ENCODE measurements at places on chromosomes 16 and 17. TPM values are rescaled to one million over a fixed set of nuclear protein-coding genes. Genes with fewer than 3 reads are reported as not detected.

DNA sequence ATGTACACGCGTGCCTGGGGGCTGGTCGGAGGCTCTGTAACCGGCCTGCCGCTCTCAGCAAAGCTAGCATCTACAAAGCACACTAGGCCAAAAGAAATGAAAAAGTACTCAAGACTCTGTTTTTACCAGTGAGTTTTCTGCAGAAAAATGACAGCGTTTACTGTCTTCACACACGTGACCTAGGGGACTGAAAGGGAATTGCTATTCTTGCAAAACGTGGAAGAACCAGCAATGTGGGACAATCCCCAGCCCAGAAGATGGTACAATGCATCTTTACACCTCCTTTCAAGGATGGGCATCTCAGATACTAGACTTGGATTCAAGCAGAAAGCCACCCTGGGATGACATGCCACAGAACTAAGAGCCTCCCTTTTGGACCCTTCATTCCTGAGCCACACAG lies 41.5 kb downstream of the NDEL1 start:
- no peak for DNase-seq

The CLEC19A gene
- total RNA-seq: not detected

- no peak for DNase-seq
These were observed 51.0 kb downstream of the BANP start for GRCh38 chr16:88002211-88002610.

GRCh38 chr16:57235128-57236021 lies 9.7 kb upstream of the ARL2BP start:
- DNase-seq: no peak

- no peak for DNase-seq
These were observed at the start of gene PROCA1 for GRCh38 chr17:28711723-28712031. Gene PROCA1, minus strand, starts transcription at chr17:28711888. Its CDS starts 228 bp downstream, at chr17:28711660.

The BORCS6 gene
- 34.5 TPM for total RNA-seq

GRCh38 chr16:26108836-26109505 lies 417.2 kb downstream of the HS3ST4 start:
- DNase-seq: no peak

The KIF18B gene
- total RNA-seq: 1.7 TPM

The TEKT1 gene
- total RNA-seq: not detected

The PRSS21 gene
- total RNA-seq: not detected

GRCh38 chr16:86965840-86966550 lies 351.2 kb downstream of the C16orf95 start:
- DNase-seq: no peak
